ENCODE measurements at places on chromosomes 3 and 15.

DNA sequence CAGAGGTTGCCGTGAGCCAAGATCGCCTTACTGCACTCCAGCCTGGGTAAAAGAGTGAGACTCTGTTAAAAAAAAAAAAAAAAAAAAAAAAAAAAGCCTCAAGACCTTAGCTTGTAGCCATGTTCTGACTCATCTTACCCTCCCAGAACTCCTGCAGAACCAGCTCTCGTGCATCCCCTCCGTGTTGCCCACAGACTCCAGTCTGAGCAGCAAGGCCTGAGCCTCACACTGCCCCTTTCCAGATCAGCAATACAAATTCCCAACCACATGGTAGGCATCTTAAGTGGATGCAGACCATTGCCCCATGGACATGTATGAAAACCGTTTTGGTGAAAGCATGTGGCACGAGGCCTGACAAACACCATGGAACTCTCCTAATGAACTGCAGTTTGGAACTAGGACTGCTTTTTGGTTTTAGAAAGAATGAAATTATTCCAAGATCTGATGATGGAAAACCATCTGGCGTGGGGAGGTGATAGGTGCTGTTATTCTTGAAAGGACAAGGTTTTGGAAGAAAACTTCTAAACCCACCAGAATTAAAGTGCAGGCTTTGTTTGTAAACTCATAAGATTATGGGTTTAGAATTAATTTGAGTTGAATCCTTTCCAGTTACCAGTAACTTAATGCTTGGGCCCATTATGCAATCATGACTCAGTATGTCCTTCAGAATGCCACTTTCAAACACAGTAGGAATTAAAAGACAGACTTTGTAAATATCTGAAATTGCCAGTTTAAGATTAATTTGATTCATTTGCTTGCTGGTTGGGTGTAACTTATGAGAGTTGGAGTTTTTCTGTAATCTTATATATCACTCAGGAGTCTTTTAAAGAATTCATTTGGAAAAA is 163.7 kb upstream of the LRTM1 start:
- DNase-seq, result no peak

DNA sequence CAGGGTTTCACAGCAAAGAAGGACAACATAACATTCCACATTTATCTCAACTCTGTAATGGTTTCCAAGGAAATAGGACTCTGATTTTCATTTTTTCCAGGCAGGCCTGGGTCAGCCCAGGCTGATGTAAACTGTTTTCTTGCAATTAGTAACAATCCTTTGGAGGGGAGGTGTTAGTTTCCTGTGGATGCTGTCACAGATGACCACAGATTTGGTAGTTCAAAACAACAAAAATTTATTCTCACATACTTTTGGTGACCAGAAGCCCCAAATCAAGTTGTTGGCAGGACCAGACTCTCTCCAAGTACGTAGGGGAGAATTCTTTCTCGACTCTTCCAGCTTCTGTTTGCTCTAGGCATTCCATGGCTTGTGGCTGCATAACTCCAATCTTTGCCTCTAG is 88.0 kb downstream of the EDEM1 start:
- no peak for DNase-seq

DNA sequence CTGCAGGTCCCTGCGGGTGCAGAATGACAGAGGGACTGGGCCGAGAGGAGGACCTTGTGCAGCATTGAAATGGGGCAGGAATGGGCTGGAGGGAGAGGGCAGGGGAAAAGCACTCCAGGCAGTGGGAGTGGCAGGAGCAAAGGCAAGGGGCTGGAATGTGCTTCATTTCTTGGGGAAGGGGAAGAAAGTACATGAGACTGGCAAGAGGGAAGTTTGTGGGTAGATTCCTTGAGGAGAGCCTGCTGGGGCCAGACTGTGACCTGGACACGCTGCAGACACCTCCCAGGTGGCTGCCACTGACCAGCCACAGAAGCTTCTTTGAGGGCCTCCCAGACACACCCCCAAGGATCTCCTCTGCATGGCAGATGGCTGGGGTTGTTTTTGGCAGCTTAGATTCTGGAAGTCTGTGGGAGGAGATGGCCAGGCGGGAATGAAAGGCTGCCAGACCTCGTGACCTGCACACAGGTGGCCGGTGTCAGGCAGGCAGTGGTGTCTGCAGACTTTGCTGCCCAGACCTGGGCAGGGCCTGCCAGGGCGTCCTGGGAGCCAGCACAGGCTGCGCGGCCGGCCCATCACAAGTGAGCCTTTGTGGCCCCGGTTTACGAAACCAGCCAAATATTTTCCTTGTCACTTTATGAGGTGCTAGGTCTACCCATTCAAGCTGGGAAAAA is 53.1 kb downstream of the SPSB4 start:
- no peak for DNase-seq

DNA sequence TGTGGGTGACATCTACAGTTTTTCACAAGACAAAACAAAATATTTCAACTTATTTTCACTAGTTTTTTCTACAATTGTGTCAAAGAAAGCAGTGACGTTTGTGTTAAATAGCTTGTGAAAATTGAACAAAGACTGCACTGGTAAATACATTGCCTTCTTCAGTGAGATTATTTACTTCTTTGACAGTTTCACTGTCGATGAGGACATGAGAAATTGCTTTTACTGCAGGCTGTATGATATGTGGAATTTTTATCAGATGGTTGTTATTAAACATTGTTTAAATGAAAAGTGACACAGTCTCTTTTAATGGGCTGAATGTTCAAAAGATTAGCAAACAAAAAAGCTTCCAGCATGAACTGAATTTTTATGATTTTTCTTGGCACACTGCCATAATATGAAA is 773.9 kb upstream of the CADM2 start:
- no peak for DNase-seq

GRCh38 chr3:160154033-160154432 is 71.2 kb upstream of the C3orf80 start:
- no peak for DNase-seq

DNA sequence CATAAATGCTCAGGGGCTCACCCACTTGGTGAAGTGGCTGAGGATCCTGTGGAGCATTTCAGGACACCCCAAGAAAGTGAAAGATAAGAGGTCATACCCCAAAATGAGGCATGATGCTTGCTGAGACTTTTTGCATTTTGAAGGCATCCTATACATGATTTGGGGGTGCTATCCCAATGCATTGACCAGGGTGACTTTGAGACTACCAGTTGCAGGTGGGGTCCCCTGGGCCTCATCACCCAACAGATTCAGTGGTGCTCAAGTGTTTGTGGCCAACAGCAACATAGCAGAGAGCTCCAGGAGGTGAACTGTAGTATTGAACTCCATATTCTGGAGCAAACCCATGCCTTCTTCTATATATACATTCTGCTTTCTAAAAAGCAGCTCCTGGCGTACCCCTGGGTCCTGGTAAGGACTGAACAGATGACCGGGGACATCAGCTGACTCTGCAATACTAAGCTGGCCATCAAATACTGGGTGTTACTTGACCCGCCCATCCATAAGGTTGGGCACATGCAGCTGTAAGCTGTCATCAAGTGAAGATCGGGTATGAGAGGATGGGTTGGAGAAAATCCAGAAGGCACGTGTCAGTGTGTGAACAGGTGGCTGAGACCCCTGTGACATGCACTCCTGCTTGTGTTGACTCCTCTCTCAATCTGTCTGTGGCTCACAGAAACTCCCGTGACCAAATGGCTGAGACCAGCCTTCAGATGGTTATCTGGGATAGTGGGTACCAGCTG is 143.3 kb downstream of the KLF13 start:
- no peak for DNase-seq

- DNase-seq, result no peak
Measured at GRCh38 chr15:101153801-101154656, 97.8 kb downstream of the CHSY1 start.

DNA sequence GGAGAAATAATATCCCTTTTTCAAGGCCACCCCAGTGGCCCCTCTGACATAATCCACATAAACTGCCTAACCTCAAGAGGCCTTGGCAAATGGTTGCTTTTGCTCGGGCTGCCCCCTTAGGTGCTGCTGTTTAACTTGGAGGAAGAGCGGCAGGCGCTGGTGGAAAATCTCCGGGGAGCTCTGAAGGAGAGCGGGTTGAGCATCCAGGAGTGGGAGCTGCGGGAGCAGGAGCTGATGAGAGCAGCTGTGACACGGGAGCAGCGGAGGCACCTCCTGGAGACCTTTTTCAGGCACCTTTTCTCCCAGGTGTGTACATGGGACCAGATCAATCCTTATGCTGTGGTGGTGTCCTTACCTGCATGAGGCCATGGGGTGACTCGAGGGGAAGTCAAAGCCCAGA is 15.0 kb downstream of the DUOX1 start:
- DNase-seq, result no peak

DNA sequence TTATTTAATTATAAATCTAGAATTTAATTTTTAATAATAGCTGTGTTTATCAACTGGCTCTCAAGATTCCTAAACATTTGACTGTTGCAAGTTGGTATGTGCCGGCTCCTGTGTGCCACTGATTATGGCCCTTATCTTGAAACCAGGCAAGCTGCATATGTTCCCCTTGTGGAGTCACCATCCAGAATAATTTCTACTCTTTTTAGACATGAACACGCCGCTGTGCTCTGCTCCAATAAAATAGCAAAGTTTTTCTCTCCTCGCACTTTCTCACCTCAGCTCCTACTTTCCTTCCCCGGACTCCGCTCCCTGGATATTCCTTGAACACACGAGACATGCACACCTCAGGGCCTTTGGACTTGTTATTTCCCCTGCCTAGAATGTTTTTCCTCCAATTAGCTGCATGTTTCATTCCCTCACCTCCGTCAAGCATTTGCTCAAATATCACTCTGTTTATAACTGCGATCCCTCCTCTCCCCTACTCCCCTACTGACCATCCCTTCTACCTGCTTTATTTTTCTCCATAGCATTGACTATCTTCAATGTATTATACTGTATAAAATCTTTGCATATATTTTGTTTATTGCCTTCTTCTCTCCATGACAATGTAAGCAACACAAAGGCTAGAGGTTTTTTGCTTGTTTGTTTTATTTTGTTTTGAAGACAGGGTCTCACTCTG is 26.1 kb upstream of the ERICH6 start:
- no peak for DNase-seq

GRCh38 chr15:84982301-84982920 is 755 bp downstream of the PDE8A start:
- DNase-seq, result no peak

- no peak for DNase-seq
Measured at GRCh38 chr3:136075811-136076210, 110.3 kb downstream of the PPP2R3A start.

DNA sequence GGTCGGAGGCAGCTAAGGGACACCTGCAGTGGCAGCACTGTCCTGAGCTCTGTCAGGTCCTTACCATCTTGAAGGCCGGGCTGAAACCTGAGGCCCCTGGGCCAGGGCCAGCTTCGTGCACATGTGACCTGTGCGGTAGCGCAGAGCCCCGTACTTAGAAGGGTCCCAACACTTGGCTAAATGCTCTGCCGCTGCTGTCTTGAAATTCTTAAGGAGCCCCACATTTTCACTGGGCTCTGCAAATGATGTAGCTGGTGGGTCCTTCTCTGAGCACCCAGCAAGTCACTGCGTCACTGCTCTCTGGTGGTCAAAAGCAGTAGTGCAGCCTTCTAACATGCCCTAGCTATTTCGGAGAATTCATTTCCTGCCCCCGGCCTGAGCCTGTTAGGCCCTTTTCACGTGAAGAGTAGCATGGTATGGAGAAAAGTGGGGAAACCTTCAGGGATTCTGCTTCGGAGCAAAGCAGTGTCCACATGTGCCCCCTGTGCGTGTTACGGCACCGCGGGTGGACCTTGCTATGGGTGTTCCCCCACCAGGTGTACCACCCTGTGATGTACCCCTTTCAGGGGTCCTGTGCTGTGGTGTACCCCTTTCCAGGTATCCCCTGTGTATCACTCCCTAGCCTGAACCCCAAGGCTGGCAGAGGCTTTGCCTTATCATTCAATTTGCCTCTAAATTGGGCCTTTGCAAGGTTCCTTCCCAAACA is 79.7 kb downstream of the TMEM266 start:
- no peak for DNase-seq

DNA sequence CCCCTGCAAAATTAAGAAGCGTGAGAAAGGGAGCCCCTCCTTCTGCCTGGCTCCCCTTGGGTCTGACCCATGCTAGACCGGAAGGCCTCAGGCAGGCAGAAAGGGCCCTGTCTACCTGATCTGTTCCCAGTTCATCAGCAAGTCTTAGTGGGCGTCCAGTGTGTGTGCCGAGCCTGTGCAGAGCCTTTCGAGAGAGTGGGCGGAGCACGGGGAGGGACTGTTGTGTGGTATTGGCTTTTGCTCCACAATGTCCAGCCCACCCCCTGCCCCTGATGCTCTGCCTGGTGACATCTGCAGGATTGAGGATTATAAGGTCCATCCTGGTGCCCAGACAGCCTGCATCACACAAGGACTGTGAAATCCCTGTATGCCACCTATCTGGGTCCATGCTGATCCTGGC is 82.9 kb downstream of the CHDH start:
- no peak for DNase-seq

- DNase-seq, result no peak
Measured at GRCh38 chr3:148737104-148737530, 39.4 kb downstream of the AGTR1 start.

DNA sequence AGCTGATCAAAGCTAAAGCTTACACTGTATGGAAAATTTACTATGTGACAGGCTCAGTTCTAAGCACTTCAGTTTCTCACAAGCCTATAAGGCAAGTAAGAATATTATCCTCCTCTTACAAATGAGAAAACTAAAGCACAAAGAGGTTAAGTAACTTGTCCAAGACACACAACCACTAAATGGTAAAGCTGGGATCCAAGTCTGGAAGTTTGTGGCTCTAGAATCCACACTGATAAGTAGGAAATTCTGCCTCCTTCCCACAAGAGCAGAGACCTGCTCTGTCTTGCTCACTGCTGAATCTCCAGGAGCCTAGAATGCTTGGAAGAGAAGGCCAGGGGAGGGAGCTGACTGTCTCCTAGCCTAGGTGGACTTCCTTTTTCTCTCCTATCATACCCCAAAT is 60.6 kb downstream of the MAGI1 start:
- DNase-seq, result no peak

- DNase-seq, result no peak
Measured at GRCh38 chr3:138493804-138494606, 59.6 kb downstream of the ESYT3 start.

- no peak for DNase-seq
Measured at GRCh38 chr3:37673401-37673800, 188.3 kb upstream of the CTDSPL start.

GRCh38 chr15:78415284-78415683 is 22.7 kb upstream of the IREB2 start:
- no peak for DNase-seq

DNA sequence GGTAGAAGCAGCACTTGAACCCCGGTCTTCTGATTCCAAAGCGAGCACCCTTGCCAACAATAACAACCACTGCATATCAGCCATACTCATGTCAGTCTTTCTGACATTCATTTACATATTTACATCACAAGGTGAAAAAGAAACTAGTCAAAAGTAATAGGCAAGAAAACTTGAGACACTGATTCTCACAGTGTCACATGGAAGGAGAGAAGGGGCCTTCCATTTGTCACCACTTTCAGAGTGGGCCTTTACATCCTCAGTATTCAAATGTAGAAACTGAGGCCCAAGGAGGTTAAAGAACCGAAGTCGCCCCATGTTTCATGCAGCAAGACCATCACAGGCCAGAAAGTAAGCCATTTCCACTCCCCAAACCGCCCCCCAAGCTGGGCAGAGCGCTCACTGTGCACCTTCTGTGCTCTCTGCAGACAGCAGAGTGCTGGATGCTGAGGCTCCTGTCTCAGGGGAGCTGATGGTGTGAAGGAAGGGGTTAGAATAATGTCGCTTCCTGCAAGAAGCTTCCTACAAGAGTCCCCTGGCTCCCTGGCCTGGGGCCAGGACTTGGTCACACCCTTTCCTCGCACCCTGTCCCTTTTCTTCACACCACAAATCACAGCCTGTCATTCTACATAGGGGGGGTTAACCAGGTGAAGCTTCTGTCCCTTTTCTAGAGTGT is 260.1 kb downstream of the UACA start:
- no peak for DNase-seq
